ENCODE measurements at places on chromosomes 6 and 20. TPM values are rescaled to one million over a fixed set of nuclear protein-coding genes. Genes with fewer than 3 reads are reported as not detected.

NRN1 gene
- 23.9 TPM for total RNA-seq

ARFGEF2 gene
- 16.8 TPM for total RNA-seq

HLA-F gene
- total RNA-seq = 6.6 TPM

ADGRF1 gene
- not detected for total RNA-seq

ZNF311 gene
- 2.3 TPM for total RNA-seq

TPBG gene
- 11.4 TPM for total RNA-seq

TRAPPC3L gene
- 0.09 TPM for total RNA-seq

GHRH gene
- total RNA-seq = not detected

ENPP1 gene
- 13.7 TPM for total RNA-seq

GRCh38 chr6:27161946-27162603 lies 85.4 kb upstream of the PRSS16 start:
- H3K4me1 ChIP-seq = peaks cover 6% of the 10 kb centered on the region
- peak; percentile 55 for DNase-seq
- no peak overlapping the region for H3K27ac ChIP-seq
- peaks cover 13% of the 10 kb centered on the region for H3K27me3 ChIP-seq
- no peaks in the 10 kb centered on the region for H3K36me3 ChIP-seq

- peaks cover 2% of the 10 kb centered on the region for H3K36me3 ChIP-seq
- DNase-seq = peak; percentile 34
- H3K4me1 ChIP-seq = no peaks in the 10 kb centered on the region
- H3K27ac ChIP-seq = no peak overlapping the region
- no peaks in the 10 kb centered on the region for H3K27me3 ChIP-seq
Measured at GRCh38 chr6:84220809-84221409, 6.5 kb downstream of the CEP162 start.

GRCh38 chr20:17558154-17558940 lies 11.5 kb upstream of the DSTN start:
- DNase-seq = peak; percentile 97
- H3K4me3 ChIP-seq = no peak overlapping the region
- no peaks in the 10 kb centered on the region for H3K27me3 ChIP-seq
- H3K4me1 ChIP-seq = peaks cover 16% of the 10 kb centered on the region
- H3K27ac ChIP-seq = peak overlapping the region; percentile 97
- H3K36me3 ChIP-seq = no peaks in the 10 kb centered on the region

GRCh38 chr6:86407128-86407527 lies 530.2 kb upstream of the HTR1E start:
- no peaks in the 10 kb centered on the region for H3K36me3 ChIP-seq
- H3K4me3 ChIP-seq = no peak overlapping the region
- no peak for DNase-seq
- H3K4me1 ChIP-seq = no peaks in the 10 kb centered on the region

GRCh38 chr20:19583532-19584175 lies 174.4 kb upstream of the RIN2 start:
- no peaks in the 10 kb centered on the region for H3K36me3 ChIP-seq
- H3K4me3 ChIP-seq = no peak overlapping the region
- no peak overlapping the region for H3K27ac ChIP-seq

DNA sequence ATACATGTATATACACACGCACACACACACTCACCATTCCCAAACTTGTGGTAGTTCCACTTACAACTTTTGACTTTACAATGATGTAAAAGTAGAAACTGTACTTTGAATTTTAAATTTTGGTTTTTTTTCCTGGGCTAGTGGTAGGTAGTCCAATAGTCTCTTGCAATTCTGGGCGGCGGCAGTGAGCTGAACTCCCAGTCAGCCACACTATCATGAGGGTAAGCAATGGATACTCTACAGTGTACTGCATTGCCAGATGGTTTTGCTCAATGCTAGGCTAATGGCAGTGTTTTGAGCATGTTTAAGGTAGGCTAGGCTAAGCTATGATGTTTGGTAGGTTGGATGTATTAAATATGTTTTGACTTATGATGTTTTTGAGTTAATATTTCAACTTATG lies 136.2 kb upstream of the GPR6 start:
- no peak overlapping the region for H3K4me3 ChIP-seq
- no peaks in the 10 kb centered on the region for H3K36me3 ChIP-seq
- no peak for DNase-seq
- no peak overlapping the region for H3K27ac ChIP-seq
- H3K4me1 ChIP-seq = no peaks in the 10 kb centered on the region

GRCh38 chr6:34465531-34466241 lies at the start of gene PACSIN1:
Gene PACSIN1 (plus strand): TSS chr6:34466076. CDS start chr6:34526306, 60,230 bp downstream.
- no peaks in the 10 kb centered on the region for H3K36me3 ChIP-seq
- H3K27ac ChIP-seq = no peak within 1 kb of the TSS
- H3K27me3 ChIP-seq = peaks cover 33% of the 10 kb centered on the region
- DNase-seq = no peak

Data from muscle of leg (tissue), 16 donors.